ENCODE measurements at places on chromosomes 7 and 10.

DNA sequence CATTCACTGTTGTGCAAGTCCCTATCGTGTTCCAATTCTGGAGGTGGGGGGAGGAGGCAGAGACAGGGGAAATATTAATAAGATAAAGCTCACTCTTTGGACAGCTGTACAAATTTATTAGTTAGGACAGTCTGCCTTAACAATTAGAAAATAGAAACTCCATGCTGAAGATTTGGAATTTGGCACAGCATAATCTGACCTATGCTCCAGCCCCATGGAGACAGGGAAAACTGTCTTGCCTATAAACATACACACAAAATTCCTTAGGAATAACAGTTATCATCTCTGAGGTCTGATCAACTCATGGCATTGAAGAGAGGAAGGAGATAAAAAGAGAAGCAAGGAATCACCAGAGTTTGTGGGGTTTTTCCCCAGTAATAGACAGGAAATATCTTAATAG lies 335.4 kb upstream of the MEOX2 start:
- DNase-seq, result no peak

GRCh38 chr7:102990642-102991041 lies 77.8 kb downstream of the LRRC17 start:
- no peak for DNase-seq

- DNase-seq, result no peak
Observed at GRCh38 chr10:24982319-24983112, 30.1 kb upstream of the PRTFDC1 start.

DNA sequence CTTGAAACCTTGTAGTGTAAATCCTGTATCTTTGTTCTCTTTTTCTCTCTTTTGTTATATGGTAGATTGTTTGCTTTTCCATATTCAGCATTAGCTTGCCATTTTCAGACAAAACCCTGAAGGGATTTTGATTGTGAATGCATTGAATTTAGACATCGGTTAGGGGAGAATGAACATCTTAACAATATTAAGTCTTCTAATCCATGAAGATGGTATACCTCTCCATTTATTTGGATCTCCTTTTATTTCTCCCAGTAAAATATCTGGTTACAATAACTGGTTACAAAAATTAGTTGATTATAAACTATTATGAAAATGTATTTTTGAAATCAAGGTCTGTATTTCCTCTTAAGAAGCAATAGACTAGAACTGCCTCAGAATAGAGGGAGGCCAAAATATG lies 12.4 kb upstream of the SLK start:
- DNase-seq, result no peak

- no peak for DNase-seq
Observed at GRCh38 chr7:85224171-85224570, 37.3 kb upstream of the SEMA3D start.

DNA sequence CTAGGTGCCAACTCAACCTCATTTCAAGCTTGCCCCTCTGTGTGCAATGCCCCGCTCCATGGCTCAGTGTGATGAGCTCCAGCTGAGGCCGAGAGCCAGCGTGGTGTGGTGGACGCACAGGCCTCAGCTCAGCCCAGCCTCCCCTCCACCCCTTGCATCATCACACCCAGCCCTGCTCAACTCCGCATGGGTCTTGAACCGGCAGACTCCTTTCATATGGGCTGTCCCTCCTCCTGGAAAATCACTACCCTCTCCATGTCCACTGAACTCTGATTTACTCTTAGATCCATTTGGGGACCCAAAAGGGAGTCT lies 16.6 kb upstream of the SLC18A3 start:
- DNase-seq, result no peak

GRCh38 chr10:29774475-29774874 lies 139.7 kb upstream of the SVIL start:
- no peak for DNase-seq

- DNase-seq, result no peak
Observed at GRCh38 chr7:90853205-90853604, 257.1 kb downstream of the CDK14 start.
